Inflammatory macrophage treated with lipopolysaccharide for 4 hours (primary cell): ENCODE measurements at places on chromosomes 3 and 15.

DNA sequence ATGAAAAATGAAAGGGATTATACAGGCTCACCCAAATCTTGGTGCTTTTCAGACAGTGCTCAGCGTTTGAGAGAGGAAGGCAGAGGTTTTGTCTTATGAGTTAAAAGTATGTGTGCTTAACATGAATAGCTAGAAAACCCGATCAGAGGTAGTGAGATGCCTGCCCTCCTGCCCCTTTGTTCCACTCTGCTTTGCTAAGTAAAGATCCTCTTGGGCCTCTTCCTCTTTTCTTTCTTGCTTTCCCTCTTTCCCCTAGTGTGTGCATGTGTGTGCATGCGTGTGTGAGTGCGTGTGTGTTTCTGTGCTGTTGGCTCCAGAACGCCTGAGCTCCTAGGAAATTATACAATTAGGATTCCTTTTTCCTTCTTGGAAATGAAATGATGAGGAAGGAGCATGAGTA is 261.3 kb upstream of the NR2E3 start:
- DNase-seq = no peak

DNA sequence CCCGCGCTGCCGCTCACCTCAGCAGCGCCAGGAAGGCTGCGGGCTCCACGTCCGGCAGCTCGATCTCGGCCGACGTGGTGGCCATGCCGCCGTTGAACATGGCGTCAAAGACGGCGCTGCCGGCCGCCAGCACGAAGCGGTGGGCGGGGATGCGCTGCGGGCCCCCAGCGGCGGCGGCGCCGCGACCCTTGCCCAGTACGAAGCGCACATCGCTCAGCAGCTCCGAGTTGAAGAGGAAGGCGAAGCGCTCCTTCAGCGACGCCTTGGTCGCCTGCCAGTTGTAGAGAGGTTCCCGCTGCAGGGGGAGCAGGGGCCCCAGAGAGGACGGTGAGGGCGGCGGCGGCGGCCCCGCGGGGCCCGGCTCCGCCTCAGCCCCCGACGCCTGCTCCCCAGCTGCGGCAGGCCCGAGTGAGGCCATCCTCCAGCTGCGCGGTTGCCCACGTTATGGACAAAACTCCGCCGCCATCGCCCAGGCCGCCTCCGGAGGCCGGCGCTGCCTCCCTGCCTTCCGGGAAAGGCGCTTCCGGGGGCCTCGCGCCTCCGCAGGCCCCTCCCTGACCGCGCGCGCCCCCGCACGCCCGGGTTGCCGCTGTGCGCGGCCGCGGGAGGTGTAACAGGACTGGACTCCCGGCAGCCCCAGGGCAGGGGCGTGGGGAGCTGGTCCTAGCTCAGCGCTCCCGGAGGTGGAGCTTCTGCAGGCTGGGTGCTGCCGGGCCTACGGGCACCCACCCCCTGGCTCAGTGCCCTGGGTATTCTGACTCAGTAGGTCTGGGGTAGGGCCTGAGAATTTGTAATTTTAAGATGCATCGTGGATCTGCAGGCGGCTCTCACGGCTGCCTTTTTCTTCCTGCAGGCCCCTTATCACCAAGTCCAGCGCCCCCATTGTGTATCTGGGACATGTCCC is at the start of gene BTBD1:
Gene BTBD1, minus strand, starts transcription at position 519 of the 904 bp plus-strand sequence. Its CDS starts 101 bp downstream, at position 418.
- peak; percentile 91 for DNase-seq

DNA sequence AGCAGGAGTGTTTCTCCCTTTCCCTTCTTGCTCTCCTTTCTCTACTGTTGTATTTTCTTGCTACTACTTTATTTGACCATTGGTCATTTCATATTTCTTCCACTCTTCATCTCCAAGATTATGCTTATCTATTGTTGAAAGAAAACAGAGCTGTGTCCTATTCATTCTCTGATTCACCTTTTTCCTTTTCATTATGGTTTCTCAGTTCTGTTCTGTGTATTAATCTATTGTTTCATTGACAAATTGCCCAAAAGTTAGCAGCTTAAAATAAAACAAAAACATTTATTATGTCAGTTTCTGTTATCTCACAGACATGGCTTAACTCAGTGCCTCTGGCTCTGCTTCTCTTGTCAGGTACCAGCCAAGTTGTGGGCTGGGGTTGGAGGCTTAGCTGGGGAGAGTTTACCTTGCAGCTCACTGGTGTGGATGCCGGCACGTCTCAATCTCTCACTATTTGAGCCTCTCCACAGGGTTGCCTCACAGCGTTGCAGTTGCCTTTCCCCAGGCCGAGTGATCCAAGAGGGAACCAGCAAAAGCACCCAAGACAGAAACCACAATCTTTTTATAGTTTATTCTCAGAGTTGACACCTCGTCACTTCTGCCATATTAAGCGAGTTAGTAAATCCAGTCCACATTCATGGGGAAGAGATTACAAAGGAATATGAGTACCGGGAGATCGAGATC is 36.9 kb upstream of the FILIP1L start:
- DNase-seq = no peak

DNA sequence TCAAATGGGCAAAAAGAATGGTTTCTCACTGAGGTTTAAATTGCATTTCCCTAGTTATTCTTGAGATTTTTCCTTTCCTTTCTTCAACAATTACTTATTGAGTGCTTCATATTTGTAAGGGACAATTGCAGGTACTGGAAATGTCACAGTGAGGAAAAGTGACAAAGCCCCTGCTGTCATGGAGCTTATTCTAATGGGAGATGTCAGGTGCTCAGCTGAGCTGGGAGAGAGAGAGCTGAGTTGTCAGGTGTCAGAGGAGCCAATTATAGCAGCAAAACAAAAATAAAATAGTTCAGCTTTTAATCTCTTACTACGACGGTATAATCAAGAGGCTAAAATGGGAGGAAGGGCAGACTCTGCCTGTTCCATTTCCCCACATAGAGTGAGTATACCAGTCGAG is 42.0 kb downstream of the CD86 start:
- DNase-seq = no peak

GRCh38 chr3:109897734-109898133 is 560.4 kb upstream of the DPPA4 start:
- DNase-seq = no peak

- DNase-seq = no peak
These were observed 12.8 kb downstream of the TBC1D21 start for GRCh38 chr15:73885954-73886700.

DNA sequence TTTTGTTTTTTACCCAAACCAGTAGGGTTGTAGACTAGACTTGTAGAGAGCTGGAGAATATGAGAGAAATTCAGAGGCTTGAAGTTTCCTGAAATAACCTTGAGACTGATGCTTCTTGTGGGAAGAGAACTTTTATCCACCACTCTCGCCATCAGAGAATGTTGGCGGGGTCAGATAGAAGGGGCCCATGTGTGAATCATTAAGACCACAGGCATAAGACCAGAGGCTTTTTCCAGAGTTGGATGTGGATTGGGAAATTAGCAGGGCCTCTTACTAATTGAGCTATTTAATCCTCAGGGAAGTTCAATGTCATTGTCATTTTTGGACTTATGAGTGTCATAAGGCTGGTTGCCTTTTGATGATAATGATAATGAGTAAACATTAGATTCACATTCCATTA is 246.9 kb upstream of the THRB start:
- no peak for DNase-seq

GRCh38 chr3:4396006-4396405 is 71.1 kb downstream of the SUMF1 start:
- DNase-seq = no peak

DNA sequence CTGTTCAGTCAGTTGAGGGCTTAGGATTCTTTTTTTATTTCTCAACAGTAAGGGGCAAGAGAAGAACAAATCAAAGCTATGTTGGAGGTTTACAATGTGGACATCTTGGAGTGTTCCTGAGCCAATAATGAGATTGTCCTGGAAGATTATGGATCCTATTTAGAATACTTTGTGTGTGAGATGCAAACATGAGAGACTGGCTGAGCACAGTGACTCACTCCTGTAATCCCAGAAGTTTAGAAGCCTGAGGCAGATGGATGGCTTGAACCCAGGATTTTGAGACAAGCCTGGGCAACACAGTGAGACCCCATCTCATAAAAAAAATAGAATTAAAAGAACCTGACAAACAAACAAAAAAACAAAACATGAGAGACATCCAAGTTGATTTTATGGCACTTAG is 351.6 kb downstream of the GAP43 start:
- no peak for DNase-seq

GRCh38 chr3:24164967-24165602 is 220.0 kb downstream of the NR1D2 start:
- no peak for DNase-seq

GRCh38 chr3:11445883-11446282 is 173.7 kb downstream of the ATG7 start:
- no peak for DNase-seq

DNA sequence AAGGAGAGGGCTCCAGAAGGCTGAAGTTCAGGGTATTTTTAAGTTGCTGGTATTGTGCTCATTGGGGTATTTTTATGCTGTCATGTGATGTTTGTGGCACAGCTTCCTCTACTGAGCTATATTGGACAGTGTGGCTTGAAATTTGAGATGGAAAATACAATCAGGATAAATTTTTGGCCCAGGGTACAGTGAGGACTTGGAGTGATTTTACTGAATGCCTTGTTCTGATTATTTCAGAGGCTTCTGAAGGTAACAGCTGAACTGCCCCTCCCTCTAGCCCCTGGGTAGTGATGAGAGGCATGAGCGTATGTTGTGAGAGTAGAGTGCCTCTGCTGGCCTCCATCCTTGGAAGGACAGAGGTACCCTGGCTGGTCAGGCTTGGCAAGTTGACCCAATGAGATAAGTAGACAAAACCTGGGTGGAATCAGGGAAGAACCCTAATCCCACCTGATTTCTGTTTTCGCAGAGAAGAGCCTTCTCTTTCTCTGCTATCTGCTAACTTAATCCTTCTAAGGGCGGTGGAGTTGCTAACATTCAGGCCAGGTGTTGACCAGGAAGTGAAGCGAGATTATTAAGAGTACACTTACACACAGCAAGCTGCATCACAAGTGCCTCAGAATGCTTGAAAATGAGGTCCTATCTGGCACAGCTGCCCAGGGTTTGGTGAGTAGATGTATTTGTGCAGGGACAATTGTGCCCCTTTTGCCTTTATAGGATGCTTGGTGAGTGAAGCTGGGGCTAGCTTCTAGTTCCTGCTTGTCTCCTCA is 98.1 kb upstream of the CLSTN2 start:
- DNase-seq = no peak

GRCh38 chr3:4491855-4492207 is 1.3 kb upstream of the ITPR1 start:
- no peak for DNase-seq

DNA sequence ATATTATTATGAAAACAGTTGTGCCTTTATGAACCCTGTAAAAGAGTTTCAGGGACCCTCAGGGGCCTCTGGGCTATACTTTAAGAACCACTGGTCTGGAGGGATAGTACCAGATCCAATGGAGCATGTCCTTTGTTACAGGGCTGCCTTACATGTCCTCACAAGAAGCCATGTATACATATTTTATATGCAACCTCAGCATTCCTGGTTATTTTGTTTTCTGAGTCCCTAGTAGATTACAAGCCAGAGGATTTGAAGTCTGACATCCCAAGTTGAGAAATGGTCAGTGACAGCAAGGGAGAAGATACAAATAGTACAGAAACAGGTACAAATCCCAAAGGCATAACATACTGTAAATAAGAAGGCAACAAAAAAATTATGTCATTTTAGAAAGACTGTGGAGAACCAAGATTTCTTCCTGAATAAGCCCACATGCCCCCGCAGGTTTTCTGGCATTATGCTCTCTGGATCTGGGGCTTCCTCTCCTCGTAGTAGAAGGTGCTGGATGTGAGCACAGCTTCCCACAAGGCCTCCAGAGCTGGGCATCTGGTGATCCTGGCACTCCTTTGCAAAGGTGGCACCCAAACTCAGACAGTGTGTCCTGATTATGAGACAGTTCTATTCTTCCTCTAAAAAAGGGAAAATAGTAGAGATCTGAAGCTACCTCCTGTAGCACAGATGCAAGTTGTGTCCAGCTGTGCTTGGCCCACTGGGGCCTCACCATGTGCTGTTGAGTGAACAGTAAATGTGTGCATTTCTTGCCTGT is 114.0 kb downstream of the NR1D2 start:
- no peak for DNase-seq

DNA sequence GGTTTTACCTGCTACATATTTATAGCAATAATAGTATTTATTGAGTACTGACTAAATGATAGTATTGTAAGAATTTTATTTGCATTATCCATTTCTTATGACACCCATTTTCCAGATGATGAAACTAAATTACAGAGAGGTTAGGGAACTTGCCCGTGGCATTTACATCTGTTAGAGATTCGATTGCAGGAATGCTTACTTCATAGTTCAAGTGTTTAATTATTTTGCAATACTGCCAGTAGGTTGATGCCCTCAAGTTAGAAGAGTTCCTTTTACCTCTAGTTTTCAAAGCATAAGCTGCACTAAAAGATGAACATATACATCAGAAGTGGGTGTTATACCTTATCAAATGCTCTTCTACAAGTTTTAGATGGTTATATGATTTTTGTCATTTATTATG is 362.8 kb upstream of the RGMA start:
- peak; percentile 31 for DNase-seq

DNA sequence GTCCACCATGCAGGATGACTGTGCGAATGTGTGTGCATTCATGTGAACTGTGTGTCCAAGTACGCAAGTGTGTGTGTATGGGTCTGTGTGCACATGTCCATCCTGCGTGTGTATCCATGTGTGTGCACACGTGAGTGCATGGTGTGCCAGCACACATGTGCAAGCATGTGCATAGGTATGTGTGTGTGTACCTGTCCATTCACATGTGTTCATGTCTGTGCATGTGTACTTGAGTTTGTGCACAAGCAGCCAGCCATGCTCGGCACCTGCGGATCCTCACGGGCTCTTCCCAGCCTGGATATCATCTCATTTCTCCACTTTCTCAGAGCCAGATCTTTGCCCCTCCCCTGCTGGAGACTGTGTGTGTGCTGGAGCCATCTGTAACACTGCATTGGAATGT is 18.7 kb upstream of the PLXNA1 start:
- no peak for DNase-seq

GRCh38 chr3:122283796-122284445 is 41.1 kb upstream of the CSTA start:
- DNase-seq = no peak

- no peak for DNase-seq
These were observed 19.5 kb downstream of the LIPH start for GRCh38 chr3:185532901-185533300.

GRCh38 chr3:3020209-3020608 is 90.0 kb downstream of the IL5RA start:
- DNase-seq = no peak

DNA sequence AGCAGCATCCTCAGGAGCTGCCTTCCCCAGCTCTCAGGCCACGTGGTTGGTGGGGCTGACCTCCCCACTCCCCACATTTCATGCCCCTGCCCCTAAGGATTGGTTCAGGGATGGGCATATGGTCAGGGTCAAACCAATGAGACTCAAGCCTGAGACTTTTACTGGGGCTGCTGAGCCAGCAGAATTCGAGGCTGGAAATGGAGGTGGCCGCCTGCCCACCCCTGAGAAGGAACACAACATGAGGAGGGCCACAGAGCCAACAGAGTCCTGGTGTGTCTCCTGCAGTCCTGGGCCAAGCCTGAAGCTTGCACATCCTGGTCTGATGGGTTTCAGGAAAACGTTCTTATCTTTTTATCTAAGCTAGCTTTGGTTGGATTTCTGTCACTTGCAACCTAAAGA is 5.9 kb downstream of the EHD4 start:
- no peak for DNase-seq

- DNase-seq = no peak
These were observed 88.0 kb downstream of the OSBPL10 start for GRCh38 chr3:31892916-31893573.

- no peak for DNase-seq
These were observed 22.4 kb downstream of the PTH1R start for GRCh38 chr3:46900007-46900292.

- DNase-seq = peak; percentile 99
These were observed 36.6 kb downstream of the DMXL2 start for GRCh38 chr15:51585986-51586385.
